ENCODE measurements at places on chromosomes 13 and 19. TPM values are rescaled to one million over a fixed set of nuclear protein-coding genes. Genes with fewer than 3 reads are reported as not detected.

The PGLYRP1 gene
- not detected for total RNA-seq

The MARK4 gene
- total RNA-seq, result 18.2 TPM

The ZNF844 gene
- total RNA-seq, result 10.8 TPM

The OR4F17 gene
- not detected for total RNA-seq

The PSG11 gene
- total RNA-seq, result not detected

The MCEMP1 gene
- 1.5 TPM for total RNA-seq

The TPTE2 gene
- not detected for total RNA-seq

The ZNF649 gene
- total RNA-seq, result 7.4 TPM

DNA sequence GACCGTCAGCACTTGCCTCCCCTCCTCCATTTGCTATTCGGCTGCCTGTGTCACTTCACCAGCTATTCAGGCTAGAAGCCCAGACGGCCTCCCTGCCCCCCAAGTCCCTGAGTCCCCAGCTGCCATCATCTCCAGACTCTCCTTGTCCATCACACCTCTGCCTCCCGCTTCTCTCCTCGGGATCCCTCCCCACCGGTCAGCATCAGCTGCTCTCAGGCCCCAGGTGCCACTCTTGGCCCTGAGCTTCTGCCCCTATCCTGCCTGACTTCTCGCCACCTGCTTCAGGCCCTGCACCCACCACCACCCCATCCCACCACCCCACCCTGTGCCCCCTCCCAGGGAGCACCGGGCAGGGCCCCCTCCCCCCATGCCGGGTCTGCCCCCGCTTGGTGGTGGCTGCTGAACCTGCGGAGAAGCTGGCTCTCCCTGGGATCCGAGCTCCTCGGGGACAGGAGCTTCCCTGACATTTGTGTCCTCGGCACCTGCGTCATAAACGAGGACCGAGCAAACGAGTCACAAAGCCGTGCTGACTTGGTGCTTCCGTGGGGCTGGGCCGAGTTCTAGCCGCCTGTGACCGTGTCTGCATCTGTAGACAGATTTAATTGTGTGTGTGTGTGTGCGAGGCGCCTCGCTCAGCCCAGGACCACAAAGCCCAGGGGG lies 70.3 kb upstream of the MCF2L start:
- no peak for DNase-seq

- no peak for DNase-seq
Observed at GRCh38 chr13:108895220-108895704, 265.9 kb downstream of the MYO16 start.

DNA sequence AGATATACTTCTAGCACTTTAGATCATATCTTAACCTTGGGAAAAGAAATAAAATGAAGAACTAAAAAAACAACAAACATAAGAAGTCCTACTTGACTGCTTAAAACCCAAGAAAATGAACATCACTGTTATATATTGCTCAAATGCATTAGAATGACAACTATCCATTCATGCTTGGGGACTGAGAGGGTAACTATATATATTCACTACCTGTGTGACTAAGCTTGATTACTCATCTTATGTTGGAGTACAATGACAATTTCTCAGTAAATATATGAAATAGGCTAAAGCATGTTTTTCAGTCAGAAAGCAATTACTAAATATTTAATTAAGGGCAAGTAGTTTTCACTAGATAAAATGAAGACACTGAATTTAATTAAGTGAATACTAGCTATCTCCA lies 40.1 kb downstream of the ZC3H13 start:
- no peak for DNase-seq

DNA sequence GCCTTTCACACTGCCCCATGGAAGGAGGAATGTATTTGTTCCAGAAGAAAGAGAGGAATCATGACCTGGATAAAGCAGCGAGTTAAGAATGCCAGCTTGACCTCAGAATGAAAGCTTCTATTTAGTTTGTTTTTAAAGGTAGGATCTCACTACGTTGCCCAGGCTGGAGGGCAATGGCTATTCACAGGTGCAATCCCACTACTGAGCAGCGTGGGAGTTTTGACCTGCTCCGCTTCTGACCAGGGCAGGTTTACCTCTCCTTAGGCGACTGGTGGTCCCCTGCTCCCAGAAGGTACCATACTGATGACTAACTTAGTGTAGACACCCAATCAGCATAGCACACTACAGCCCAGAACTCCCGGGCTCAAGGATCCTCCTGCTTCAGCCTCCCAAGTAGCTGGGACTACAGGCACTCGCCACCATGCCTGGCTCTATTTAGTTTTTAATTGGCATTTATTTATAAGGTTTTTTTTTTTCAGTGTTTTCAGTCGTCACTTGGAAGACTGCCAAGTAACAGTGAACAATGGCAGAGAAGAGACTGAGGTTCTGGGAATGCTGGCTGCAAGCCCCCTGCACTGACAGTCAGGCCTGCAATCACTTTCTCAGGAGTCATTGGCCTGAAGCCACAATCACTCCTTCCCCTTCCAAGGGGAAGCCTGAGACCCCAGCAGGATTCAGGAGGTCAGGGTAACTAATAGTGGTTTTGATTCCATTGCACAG lies 73.1 kb downstream of the EPS15L1 start:
- no peak for DNase-seq

GRCh38 chr13:21606796-21607195 lies 2.8 kb upstream of the MICU2 start:
- no peak for DNase-seq

- no peak for DNase-seq
Observed at GRCh38 chr19:55778331-55778730, 9.4 kb downstream of the RFPL4AL1 start.

GRCh38 chr13:40429706-40430545 lies 236.5 kb downstream of the FOXO1 start:
- DNase-seq, result no peak

GRCh38 chr13:48505012-48505411 lies 27.9 kb downstream of the RCBTB2 start:
- no peak for DNase-seq

DNA sequence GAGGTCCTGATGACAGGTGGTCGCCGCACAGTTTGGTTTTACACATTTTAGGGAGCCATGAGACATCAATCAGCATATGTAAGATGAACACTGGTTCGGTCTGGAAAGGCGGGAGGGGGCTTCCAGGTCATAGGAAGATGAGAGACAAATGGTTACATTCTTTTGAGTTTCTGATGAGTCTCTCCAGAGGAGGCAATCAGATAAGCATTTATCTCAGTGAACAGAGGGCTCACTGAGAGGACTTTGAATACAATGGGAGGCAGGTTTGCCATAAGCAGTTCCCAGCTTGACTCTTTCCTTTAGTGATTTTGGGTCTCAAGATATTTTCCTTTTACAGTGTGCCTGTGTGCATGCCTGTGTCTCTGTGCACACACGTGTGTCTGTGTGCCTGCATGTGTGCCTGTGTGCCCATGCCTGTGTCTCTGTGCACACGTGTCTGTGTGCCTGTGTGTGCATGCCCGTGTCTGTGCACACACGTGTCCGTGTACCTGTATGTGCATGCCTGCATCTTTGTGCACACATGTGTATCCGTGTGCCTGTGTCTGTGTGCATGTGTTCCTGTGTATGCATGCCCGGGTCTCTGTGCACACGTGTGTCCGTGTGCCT lies 35.5 kb upstream of the TMEM255B start:
- DNase-seq, result no peak

DNA sequence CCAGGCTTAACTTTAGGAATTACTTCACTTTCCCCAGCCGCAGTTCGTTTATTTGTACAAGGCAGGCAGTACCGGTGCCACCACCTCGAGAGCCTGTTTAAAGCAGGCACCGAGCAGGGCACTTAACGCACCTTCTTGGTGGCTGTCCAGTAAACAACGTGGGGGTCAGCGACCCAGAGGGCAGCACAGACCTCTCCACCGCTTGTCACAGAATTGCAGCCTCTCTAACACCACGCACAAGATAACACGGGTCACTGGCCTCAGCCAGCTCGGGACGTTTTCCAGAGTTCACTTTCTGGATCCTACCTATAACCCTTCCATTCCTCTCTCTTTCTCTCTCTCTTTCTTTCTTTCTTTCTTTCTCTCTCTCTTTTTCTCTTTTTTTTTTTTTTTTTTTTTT lies 16.8 kb upstream of the ELAVL1 start:
- no peak for DNase-seq

DNA sequence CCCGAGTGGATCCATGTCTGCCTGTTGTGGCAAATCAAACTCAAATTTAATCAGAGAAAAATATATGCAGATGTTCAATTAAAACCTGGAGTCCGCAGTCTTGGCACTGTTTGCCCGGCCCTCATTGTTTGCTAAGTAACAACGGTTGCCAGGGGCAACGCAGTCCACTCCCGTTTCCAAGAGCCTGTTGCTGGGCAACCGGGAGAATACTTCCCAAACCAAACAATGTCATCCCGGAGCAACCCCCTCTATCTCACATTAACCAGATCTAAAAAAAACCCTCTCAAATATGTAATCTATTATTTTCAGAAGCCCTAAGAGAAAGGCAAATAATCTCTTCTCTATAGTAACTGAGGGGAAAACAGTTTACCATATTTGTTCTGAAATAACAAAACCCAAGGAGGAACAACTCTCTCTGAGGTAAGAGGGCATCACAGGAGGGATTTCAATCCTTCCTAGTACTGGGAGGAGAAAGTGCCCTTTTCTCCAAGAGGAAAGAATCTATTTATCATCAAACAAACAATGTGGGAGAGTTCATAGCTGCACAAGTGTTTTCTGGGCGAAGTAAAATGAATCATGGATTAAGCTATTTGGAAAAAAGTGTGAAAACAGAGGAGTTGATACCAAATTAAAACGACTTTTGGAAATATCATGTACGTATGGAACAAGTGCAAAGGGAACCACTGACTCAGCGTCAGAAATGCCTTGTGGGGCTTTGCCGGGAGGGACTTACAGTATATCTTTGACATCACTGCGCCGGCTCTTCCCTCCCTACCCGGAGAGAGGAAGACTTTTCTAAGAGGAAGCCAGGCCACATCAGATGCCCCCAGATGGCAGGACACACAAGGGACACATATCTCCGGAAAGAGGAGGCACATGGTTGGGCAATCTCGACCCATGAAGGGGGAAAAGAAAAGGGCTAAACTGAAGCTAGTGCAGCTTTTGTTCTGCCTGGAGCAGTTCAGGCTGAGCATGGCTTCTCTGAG lies 43.3 kb downstream of the RFX2 start:
- DNase-seq, result peak; percentile 99

DNA sequence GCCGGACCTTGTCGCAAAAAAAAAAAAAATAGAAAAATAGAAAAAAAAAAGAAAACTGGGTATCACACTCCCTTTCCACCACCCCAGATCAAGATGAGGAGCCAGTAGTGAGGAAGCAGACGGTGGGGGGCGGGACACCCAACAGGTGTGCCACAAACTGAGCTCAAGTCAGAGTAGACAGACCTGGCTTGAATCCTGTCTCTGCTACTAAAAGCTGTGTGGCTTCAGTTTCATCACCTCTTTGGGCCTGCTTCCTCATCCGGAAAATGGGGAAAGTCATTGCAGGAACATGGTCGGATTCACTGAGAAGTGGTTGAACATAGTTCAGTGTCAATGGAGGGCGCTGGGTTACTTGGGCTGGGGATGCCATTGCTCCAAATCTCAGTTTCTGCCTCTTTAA lies 2.9 kb downstream of the HIF3A start:
- no peak for DNase-seq

- no peak for DNase-seq
Observed at GRCh38 chr13:25179832-25180774, 8.0 kb upstream of the AMER2 start.

DNA sequence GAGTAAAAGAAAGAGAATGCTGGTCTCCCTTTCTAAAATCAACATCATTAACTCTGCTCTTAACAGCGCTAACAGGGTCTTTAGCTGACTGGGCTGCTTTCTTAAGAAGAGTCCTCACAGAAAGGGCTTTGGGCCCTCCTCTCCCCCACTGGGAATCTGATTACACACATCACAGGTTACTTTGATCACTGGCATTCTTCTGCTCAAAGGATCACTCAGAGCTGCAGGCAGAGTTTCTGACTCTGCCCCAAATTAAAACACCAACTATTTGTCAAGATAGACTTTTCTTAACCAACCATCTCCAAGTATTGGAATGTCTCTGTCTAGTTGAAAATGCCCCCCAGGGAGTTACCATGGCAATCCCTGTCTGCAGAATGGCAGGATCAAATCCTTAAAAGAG lies 31.1 kb upstream of the SIAH3 start:
- no peak for DNase-seq

GRCh38 chr19:6047741-6048251 lies 62.5 kb downstream of the RFX2 start:
- DNase-seq, result peak; percentile 46

DNA sequence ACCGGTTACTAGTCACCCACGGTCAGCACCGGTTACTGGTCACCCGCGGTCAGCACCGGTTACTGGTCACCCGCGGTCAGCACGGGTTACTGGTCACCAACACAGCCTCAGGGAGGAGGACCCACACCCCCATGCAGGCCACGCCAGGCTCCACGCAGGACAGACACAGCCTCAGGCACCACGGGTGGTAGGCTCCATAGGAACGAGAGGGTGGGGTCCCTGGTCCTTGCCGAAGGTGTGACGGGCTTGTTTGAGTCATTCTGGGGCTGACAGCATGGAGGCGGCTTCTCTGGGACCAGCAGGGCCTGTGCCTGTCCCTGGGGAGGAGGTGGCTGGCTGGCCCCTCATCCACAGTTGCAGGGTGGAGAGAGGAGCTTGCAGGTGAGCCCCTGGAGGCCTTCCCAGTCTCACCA lies 122.8 kb upstream of the SOX1 start:
- peak; percentile 11 for DNase-seq

GRCh38 chr13:45817833-45818232 lies 33.7 kb downstream of the SIAH3 start:
- no peak for DNase-seq

DNA sequence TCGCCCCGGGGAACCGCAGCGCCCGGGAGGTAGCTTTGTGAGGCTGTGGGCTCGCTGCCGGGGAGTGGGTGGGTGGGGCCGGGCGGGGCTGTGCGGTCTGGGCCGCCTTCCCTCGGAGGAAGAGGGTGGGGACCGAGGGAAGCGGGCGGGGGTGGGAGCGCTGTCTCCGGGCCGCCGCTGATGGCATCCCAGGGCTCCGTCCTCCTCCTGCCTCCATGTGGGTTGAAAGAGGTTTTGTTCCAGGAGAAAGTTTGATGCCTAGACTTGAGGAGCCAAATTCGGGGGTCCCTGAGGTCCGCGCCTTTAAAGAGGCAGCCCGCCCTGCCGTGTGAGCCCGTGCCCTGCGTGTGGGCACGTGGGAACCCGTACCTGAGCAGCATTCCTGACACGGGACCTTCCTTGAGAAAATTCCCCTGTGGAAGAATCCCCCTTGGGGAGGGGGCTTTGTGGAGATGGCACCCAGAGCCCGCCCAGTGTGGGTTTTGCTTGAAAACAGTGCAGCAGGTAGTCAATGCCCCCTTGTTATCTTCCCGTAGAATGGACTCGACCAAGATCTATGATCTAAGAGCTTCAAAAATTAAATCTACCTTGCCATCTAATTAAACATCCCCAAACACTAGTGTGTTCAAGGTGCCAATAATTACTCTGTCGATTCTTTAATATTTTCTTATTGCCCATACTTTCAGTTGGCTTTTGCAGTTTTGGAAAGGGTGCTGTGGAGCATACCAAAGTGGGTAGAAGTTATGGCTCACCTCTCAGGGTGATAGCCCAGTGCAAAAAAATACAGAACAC lies 107.8 kb downstream of the RXFP2 start:
- no peak for DNase-seq

DNA sequence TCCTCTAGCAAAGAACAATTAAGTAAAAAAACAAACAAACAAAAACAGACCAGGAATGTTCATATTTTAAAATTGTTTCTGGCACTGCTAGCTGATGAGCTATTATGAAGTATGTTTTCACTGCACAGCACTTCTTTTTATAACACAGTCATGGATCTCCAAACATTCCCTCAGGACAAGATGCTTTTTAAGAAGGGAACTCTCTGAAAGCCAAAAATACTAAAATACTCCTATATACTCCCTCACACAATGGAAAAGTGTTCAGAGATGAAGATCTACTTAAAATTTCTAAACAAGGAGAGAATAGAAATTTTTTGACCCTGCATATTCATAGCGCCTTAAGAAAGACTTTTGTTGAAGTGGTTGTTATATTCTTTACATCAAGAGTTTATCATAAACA lies 926.8 kb downstream of the DIAPH3 start:
- DNase-seq, result no peak
